AG04450 (cell line): ENCODE measurements at places on chromosomes 6 and 20.

GRCh38 chr6:168001029-168001332 is 3.5 kb downstream of the KIF25 start:
- no peak for DNase-seq

DNA sequence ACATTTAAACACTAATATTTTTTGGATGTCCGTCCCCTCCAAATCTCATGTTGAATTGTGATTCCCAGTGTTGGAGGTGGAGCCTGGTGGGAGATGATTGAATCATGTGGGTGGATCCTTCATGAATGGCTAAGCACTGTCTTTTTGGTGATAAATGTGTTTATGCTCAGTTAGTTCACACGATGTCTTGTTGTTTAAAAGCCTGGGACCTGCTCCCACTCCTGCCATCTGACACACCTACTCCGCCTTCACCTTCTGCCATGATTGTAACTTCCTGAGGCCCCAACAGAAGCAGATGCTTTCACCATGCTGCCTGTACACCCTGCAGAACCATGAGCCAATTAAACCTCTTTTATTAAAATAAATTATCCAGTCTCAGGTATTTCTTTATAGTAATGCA is 114.7 kb downstream of the TNFAIP3 start:
- DNase-seq: no peak

- DNase-seq: no peak
Observed at GRCh38 chr6:159595173-159595572, 97.9 kb downstream of the SOD2 start.

DNA sequence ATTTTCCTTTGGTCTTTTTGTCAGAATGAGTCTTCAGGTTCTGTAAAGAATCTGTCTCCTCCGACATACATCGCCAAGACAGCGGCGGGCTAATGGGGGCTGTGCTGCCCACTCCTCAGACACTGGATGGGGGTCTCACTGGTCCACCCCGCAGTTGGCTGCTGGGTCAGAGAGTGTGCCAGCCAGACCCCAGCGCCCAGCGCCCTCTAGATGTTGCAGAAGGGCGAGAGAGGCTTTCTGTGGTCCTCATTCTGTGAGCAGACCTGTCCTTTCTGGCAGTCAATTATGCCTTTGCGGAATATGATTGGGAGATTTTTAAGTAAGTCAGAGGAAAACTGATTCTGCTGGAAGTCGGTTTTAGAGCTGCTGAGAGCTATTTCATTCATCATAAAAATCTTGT is 7.8 kb upstream of the CCR6 start:
- DNase-seq: no peak

DNA sequence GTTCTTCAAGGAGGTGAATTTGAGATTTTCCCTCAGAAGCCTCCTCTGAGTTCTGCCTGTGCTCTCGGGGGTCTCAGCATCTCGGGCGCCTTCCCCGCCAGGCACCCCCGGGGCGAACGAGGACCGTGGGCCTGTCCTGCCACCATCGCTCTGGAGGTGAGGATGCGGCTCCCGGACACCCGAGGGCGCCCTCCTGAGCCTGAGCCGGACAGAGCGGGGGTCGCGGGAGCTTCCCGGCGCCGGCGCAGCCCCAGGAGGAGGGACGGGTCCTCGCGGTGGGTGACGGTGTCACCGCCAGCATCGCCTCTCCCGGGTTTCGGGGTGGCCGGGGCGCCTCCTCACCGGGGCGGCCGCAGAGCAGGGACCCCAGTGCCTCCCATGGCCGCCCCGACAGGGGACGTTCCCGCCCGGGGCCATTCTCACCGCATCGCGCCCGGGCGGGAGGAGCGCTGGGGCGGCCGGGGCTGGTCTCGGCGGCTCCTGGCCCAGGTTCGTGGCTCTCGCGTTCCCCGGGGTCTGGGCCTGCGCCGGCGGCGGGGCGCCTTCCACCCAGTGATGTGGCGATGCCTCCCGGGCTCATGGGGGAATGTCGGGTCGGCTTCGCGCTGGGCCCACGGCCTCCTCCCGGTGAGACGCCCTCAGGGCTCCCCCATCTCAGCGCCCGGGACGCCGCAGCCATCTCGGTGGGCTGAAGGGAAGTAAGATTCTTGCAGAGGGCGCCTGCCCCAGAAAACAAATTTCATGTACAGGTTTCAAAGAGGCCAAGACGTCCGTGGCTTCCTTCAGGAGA is 210.5 kb downstream of the ERMARD start:
- no peak for DNase-seq

DNA sequence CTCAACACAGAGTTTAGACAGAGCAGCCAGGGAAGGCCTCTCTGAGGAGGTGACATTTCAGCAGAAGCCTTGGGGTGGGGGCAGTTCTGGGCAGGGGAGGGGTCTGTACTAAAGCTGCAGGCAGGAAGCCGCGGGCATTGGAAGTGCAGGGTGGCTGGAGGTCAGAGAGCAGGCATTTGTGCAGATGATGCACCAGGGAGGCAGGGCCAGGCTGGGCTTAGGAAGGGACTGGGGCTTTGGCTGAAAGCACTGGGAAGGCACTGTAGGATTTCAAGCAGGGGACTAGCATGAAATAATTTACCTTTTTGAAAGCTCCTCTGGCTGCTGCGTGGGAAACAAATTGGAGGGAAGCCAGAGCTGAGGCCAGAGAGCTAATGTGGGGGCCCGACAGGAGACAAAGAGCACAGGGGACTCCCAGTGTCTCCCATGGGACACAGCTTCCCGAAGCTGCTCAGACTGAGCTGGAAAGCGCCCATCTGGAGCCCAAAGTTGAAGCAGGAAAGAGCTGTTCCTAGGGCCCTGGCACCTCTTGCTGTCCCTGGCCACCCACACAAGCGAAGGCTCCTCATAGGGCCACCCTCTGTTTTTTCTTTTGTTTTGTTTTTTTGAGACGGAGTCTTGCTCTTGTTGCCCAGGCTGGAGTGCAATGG is 19.3 kb downstream of the ADA start:
- no peak for DNase-seq

DNA sequence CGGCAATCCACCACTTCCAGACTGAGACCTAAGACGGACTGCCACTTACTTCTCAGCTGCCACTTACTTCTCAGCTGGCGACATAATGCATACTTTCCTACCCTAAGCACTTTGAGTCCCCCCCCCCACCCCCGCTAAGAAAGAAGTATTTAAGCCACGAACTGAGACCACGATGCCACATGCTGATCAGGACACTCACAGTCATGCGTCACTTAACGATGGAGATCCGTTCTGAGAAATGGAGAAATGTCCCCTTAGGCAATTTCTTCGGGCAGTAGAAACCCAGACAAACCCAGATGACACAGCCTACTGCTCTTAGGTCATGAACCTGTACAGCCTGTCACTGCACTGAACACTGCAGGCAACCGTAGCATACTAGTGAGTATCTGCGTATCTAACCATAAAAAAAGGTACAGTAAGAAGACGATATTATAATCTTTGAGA is 690 bp downstream of the IFNGR1 start:
- DNase-seq: no peak

GRCh38 chr20:32672394-32672981 is 1.3 kb downstream of the C20orf203 start:
- no peak for DNase-seq

- DNase-seq: no peak
Observed at GRCh38 chr6:169808608-169808967, 57.2 kb downstream of the ERMARD start.

DNA sequence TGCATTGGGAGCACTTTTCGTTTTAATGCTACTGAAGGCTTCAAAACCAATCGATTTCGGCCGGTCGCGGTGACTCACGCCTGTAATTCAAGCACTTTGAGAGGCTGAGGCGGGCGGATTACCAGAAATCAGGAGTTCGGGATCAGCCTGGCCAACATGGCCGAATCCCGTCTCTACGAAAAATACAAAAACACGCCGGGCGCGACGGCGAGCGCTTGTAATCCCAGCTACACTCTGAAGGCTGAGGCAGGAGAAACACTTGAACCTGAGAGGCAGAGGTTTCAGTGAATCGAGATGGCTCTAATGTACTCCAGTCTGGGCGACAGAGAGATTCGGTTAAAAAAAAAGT is 58.4 kb downstream of the TRIM38 start:
- no peak for DNase-seq

DNA sequence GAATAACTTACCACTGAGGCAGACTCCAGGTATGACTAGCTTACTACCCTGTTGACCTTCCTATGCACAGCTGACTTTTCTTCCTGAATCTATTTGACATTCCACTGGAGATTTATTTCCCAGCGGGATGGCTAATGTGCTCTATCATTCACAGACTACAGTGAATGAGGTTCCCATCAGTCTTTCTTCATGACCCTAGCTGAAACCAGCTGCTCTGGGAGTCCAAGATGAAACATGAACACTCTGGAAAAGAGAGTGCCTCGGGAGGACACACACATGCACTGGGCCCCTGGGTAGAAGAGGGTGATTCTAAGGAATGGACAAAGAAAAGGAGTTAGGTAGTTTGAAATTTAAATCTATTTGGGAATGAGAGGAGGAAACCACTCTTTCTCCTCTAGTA is 82.6 kb upstream of the DST start:
- no peak for DNase-seq

DNA sequence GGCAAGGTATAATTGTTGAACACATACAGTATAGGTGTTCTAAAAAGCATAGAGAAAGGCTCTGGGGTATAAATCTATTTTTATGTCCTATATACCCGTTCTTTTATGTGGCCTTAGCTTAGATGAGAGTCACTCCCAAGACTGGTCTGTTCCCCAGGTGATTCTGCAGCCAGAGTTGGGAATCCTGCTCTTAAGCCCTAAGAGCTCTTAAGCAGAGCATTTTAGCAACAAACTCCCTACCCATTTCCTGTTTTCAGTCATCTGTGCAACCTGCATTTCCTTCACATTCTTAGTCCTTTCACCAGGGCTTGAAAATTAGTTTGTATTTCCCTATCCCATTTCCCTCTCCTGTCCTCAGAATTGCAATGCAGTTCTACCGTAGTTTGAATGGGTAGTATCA is 166.1 kb downstream of the HS3ST5 start:
- DNase-seq: no peak

GRCh38 chr20:22728146-22728745 is 143.9 kb upstream of the FOXA2 start:
- no peak for DNase-seq
